T-helper 17 cell (primary cell): ENCODE measurements at places on chromosomes 1 and 21.

- DNase-seq: no peak
Observed at GRCh38 chr1:111256988-111257658, 29.6 kb downstream of the CHI3L2 start.

DNA sequence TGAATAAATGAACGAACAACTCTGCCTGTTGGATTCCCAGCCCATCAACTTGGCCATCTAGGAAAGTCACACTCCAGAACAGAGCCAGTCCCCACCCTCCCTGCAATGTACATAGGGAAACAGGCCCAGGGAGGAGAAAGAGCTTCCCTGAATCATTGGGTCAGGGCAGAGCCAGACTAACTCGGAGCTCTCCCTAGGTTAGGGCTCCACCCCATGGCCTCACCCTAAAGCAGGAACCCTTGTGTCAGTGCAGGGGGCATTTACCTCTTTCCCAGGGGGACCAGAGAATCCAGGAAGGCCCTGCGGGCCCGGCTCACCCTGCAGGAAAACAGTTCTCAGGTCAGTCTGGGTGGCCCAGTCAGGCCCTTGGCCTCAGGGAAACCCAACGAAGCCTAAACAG, 11.6 kb downstream of the COL9A2 start:
- no peak for DNase-seq

DNA sequence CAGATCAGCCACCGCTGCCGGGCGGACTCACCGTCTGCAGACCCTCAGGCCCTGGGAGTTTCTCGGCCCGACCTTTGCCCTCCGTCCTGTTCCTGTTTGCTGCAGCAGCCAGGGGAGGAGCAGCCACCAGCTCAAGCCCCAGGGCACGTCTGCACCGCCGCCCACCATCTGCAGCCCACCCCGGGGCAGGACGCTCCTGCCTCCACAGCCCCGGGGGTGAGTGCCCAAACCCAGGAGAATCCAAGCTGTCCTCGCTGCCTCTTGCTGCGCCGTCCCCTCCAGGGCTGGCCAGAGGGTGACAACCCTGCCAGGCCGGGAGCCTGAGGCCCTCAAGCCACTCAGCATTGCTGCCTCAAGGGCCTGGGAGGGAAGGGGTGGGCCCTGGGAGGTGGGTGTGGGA, 1.2 kb upstream of the SLC25A34 start:
- DNase-seq: no peak

DNA sequence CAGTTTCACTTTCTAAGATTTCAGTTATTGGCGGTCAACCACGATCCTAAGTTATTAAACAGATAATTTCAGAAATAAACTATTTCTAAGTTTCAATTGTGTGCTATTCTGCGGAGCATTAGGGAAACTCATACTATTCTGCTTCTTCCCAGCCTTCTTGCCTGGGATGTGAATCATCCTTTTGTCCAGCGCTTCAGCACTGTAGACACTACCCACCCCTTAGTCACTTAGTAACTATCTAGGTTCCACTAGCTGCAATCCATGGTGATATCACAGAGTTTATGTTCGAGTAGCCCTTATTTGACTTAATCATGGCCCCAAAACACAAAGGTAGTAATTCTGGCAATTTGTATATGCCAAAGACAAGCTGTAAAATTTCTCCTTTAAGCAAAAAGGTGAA, 279.9 kb upstream of the ADAMTS5 start:
- no peak for DNase-seq

DNA sequence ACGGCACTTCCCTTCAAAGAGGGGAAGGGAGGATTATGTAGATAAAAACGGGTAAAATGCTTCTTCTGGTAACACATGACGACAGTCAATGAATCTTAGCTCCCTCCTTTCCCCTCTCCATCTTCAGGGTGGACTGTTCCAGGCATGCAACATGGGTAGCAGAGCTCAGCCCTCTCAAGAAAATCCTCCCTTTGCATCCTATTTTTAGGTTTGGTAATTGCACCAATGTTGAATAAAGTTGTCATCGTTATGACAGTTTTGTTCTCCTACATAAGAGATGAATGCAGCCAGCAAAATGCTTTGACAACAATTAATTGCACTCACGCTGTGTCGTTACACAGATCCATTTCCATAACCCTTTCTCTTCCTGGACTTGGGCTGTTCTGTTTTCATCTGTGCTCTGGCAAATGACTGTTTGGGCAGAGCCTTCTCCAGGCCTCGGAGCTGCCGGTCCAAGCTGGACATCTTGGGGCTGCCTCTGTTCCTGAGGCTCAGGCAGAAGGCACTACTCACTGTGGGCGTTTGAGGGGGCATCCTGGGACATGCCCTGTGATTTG, 127.6 kb downstream of the CNIH3 start:
- no peak for DNase-seq

GRCh38 chr1:156500793-156501506, 375 bp upstream of the MEF2D start:
- DNase-seq: peak; percentile 93

GRCh38 chr1:145889722-145890121, 4.1 kb upstream of the ANKRD35 start:
- no peak for DNase-seq

- peak; percentile 82 for DNase-seq
Observed at GRCh38 chr1:243850202-243850451, at the start of gene AKT3. AKT3 (minus strand) TSS chr1:243850243; CDS start chr1:243843170, 7,073 bp downstream.

GRCh38 chr1:223631473-223631872, 34.0 kb downstream of the CAPN8 start:
- DNase-seq: no peak

DNA sequence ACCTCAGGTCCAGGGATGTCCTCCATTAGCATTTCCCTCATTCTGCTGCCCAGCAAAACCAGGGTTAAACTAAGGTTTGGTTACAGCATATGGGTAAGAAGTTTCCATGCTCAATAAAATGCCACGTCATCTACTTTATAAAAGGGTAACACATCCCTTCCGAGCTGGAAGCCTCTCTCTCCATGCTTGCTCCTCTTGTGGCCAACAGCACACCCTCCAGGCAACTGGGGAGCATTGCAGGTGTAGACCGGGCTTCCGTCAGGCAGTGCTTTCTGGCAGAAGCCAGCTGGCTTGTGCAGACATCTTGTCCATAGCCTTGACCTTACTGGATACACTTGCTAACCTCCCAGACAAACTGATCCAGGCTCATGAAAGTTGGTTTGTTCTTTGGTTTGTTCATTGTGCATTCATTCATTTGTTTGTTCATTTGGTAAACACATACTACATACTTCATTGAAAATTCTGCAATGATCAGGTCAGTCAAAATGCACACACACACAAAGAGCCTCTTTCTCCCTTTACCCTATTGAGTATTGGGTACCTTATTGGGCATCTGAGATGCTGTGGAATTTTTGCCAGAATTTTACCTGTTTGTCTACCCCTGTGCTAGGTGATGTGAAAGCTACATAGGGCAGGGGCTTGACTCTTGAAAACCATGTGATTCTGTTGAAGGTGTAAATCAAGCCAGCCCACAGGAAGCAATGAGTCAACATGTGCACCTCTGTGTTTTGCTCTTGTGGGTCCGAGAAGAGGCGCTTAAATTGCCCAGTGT, 422.8 kb downstream of the CAMTA1 start:
- DNase-seq: no peak
